ENCODE measurements at places on chromosomes 7 and 10.
A peak's percentile ranks its signal among the peaks of the same experiment; 100 is the strongest.

GRCh38 chr10:124997306-124997705, 55.4 kb downstream of the ZRANB1 start:
- no peak for DNase-seq

- no peak for DNase-seq
Observed at GRCh38 chr10:110613341-110613995, 30.7 kb upstream of the RBM20 start.

DNA sequence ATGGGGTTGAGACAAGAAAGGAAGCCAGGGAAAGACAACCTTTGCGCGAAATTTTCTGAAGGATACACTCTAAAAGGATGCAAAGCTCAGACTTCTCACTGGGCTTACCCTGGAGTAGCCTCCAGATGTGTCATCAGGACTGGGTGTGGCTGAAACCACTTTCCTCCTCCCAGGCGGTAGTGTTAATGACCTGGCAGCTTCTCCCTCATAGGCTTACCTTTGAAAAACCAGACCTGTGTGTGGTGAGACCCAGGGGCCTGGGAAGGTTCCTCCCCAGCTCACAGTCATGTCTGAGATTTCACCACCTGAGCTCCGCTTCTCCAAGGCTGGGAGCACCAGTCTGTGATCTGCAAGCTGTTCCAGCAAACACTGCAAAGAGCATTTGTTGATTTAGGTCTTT, 93.7 kb downstream of the EPC1 start:
- no peak for DNase-seq

DNA sequence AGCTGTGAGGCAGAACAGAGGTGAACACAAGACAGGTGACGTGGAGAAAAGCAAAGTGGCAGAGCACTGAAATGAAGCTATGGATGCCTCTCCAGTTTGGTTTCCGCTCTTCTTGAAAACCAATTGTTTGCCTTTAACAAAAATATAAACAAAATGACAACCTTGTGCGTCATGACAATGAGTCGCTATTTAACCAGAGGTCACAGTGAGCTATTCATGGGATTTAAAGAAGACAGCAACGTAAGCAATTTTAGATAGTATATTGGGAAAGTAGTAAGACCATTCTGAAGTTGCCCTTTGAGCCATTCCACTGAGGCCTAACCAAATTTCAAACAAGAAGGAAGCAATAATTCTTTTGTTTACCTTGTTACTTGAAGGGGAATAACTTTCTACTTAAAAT, 15.2 kb upstream of the LRRTM3 start:
- DNase-seq: no peak

DNA sequence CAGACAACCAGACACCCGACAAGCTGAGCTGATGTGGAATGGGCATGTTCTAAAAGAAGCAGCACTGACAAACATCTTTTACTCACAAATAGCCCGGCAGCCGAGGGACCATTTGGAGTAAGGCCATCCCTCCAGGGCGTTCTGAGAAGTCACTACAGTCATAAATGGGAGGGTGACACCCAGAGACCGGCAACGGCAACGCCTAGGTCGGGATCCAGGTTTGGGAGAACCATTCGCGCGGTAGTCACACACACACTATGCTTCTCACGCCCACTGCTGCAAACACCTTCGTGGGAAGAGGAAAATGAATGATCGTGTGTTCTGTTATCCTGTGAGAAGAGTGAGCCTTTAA, 9.8 kb downstream of the TNS3 start:
- DNase-seq: no peak

DNA sequence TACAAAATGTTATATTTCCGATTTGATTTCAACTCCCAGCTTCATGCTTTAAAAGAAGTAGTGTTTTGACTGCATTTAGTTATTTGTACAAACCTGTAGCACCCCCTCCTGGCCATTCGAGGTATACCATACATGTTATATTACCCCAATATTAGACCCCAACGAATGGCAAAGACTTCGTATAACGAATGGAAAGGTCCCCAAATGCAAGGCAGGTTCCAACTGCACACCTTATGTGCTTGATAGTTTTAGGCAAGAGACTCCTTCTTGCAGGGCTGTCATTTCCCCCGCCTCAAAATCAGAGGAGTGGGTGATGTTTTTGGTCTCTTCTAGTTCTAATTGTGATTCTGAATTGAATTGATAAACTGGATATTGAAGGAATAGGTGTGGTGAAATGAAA, 101.1 kb upstream of the TARP start:
- DNase-seq: peak; percentile 34

Measured in globus pallidus (tissue), 1 donor.